Activated CD4-positive, alpha-beta T cell treated with anti-CD3 and anti-CD28 coated beads, Interleukin-2, Interleukin-6, amounts not matched to agents 100 ng/mL and 50 ng/mL, durations not matched to agents 16 hours and 8 hours (primary cell): ENCODE measurements at places on chromosomes 12 and 14.

DNA sequence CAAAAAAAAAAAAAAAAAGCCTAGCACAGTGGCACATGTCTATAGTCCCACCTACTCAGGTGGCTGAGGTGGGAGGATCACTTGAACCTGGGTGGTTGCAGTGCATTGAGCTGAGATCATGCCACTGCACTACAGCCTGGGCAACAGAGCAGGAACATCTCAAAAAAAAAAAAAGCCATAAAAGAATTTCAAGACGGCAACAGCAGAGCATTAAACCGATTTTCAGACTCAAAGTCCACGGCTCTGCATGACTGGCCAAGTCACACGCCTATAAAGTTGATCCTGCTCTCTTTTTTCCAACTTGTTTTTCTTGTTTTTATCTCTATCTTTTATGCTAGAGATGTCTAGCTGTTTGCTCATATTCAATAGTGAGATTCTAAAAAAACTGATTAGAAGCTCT lies 45.3 kb downstream of the FBXO34 start:
- no peak for DNase-seq

- DNase-seq: no peak
Observed at GRCh38 chr12:132314516-132315233, 14.7 kb downstream of the GALNT9 start.

DNA sequence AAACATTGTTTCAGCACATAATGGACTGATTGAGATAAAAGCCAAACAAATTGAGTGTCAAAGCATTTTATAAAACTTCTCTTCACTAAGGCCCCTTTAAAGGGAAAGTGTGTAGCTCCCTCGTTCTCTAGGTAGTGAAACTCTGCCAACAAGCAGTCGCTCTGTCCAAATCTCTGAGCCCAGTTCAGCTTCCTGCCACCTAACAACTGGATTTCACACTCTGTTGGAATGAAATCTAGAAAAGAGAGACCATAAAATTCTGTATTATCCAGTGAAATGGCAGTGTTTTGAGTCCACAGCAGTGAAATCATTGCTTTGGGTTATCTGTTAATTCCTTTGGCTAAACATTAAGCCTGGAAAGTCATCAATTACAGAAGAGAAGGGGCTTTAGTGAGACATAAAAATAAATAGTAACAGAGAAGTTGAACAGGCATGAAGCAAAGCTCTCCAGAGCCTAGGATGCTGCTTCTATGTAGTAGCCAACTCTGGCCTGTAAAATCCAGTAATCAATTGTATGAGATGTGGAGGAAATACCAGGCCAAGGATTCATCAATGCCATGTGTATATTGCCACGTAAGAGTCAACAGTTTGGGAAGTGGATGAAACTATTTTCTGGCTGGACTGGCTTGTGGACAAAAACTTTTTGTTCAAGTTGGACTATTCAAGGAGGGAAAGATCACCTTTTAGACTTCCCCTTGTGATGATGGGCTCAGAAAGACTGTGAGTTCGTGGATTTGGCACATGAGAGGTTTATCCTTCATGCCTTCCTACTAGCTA lies 122.5 kb downstream of the WIF1 start:
- no peak for DNase-seq

- DNase-seq: no peak
Observed at GRCh38 chr12:6307529-6307928, 3.0 kb upstream of the PLEKHG6 start.

GRCh38 chr14:50106178-50106577 lies 10.2 kb downstream of the VCPKMT start:
- DNase-seq: no peak

DNA sequence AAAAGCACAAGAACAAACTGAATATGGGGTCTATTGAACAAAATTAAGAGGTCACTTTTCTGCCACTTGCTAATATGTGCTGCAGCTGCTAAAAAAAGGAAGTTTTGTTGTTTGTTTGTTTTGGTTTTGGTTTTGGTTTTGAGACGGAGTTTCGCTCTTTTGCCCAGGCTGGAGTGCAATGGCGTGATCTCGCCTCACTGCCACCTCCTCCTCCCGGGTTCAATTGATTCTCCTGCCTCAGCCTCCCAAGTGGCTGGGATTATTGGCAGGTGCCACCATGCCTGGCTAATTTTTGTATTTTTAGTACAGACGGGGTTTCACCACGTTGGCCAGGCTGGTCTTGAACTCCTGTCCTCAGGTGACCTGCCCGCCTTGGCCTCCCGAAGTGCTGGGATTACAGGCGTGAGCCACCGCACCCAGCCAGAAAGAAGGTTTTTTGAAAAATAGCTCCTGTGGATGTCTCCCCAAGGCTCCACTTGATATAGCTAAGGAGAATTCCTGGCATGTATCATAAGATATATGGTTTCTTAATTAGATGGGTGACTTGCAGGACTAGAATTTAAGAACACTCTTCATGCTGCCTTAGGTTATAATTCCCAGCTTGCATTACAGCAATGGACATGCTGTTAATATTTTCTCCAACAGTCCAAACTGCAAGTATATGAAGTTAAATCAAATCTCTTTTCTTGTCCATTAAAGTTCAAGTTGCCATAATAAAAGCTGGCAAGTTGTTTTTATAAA lies 237.6 kb upstream of the AMIGO2 start:
- DNase-seq: peak; percentile 48

- no peak for DNase-seq
Observed at GRCh38 chr12:26841085-26841484, 8.1 kb upstream of the ITPR2 start.

GRCh38 chr12:44296624-44297197 lies 460.8 kb downstream of the TMEM117 start:
- no peak for DNase-seq

GRCh38 chr12:53060064-53060720 lies 10.3 kb downstream of the TNS2 start:
- no peak for DNase-seq
